Suprapubic skin (tissue), 4 donors: ENCODE measurements at places on chromosomes 1 and 21. TPM values are rescaled to one million over a fixed set of nuclear protein-coding genes. Genes with fewer than 3 reads are reported as not detected.

RGS4 gene
- not detected for total RNA-seq

- DNase-seq, result no peak
These were observed 392.8 kb upstream of the CAMK1G start for GRCh38 chr1:209190591-209191261.

- no peak for DNase-seq
These were observed 919 bp downstream of the CTSS start for GRCh38 chr1:150764617-150765101.

SAMD13 gene
- total RNA-seq, result 2.9 TPM

CYP4X1 gene
- total RNA-seq, result 14.3 TPM
